Activated naive CD8-positive, alpha-beta T cell treated with anti-CD3 and anti-CD28 coated beads, Interleukin-2, amount 10 ng/mL, durations not matched to agents 7 days and 5 days (primary cell): ENCODE measurements at places on chromosomes 3 and 15. TPM values are rescaled to one million over a fixed set of nuclear protein-coding genes. Genes with fewer than 3 reads are reported as not detected.

HTR3E gene
- total RNA-seq = not detected

CCNDBP1 gene
- 86.5 TPM for total RNA-seq

MESP2 gene
- not detected for total RNA-seq

IVD gene
- total RNA-seq = 95.2 TPM
